ENCODE measurements at places on chromosomes 1 and 21.

- peak; percentile 25 for DNase-seq
These were observed 20.2 kb downstream of the MRPL37 start for GRCh38 chr1:54220004-54220811.

DNA sequence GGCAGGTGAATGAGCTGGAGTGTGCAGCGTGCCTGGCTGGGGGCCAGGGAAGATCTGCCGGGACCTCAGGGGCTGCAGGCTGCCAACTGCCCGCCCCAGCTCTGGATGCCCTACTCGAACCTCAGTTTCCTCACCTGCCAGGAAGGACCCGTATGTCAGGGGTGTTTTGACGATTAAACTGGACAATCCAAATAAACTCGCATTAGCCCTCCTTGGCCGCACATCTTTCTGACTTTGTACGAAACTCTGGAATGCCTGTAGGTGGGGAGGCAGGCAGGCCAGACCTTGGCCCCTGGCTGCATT lies 8.3 kb upstream of the ZNF669 start:
- DNase-seq: no peak

- DNase-seq: no peak
These were observed 1.5 kb downstream of the TNFRSF25 start for GRCh38 chr1:6464514-6464836.

- DNase-seq: no peak
These were observed 9.4 kb downstream of the KDM5B start for GRCh38 chr1:202798792-202799331.

DNA sequence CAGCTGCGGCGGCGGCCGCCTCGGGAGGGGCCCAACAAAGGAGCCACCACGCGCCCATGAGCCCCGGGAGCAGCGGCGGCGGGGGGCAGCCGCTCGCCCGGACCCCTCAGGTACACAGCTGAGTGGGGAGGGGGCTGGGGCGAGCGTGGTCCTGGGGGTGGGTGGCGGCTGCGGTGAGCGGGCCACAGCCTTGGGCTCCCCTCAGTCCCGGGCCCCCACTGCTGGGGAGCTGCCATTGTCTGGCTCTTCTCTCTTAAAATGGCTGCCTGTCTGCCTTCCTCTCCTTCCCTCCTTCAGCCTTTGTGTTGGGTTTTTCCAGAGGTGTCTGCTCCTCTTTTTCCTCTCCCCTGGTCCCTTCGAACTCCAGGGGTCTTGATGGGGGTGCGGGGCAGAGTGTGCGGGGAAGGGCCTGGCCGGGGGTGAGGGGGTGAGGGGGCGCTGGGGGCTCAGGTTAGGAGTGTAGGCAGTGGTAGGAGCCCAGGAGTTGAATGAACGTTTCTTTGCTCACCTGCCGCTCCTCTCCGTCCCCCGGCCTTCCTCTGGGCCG lies 1.7 kb downstream of the ARID1A start:
- no peak for DNase-seq

- no peak for DNase-seq
These were observed 85.9 kb upstream of the IVNS1ABP start for GRCh38 chr1:185402930-185403329.

DNA sequence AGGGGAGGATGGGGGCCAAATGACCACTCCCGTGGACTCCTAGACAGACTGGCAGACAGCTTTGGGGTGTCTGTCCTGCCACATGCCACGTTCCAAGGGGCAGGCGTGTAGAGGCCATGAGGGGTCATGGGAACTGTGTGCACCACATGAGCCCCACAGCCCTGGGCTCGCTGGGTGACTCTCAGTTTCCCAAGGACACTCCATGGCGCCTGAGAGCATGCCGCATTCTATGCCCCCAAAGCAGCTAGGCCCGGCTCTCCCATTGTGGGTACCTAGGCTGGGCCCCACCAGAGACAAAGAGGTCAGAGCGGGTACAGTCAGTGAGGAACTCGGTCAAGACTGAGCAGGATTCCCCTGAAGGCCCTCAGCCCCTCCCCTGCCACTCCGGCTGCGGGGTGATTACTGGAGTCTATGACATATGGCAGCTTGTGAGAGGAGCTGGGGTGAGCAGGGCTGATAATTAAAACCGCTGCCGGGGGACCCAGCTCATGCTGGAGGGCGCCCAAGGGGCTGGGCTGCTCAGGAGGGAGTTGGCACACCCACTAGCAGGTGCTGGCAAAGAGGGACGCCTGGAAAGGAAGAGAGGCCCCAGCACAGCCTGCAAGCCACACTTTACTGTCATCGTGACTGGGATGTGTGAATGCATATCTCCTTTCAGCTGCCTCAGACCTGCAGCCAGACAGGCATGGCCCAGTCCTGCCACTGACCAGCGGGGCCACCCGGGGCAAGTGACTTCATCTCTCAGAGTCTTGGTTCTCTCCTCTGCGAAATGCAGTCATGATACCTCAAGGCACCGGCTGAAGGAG lies 8.4 kb downstream of the LRP8 start:
- no peak for DNase-seq

DNA sequence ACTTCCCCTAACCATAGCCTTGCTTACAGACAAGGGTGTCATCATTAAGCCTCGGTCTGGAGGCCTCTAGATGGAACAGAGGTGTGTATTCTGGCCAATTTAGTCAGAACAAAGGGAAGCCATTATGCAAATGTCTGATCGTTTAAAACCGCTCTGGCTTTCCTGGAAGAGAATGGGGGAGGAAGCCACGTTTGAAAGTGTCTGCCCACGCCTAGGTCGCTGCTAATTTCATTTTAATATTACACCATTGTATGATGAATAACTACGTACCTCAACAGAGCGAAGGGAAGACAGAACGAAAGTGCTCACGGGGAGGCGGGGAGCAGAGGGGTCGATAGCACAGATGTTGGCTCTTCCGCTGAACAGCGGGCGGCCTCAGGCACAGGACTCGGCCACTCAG lies 41.1 kb upstream of the CSF3R start:
- DNase-seq: no peak

DNA sequence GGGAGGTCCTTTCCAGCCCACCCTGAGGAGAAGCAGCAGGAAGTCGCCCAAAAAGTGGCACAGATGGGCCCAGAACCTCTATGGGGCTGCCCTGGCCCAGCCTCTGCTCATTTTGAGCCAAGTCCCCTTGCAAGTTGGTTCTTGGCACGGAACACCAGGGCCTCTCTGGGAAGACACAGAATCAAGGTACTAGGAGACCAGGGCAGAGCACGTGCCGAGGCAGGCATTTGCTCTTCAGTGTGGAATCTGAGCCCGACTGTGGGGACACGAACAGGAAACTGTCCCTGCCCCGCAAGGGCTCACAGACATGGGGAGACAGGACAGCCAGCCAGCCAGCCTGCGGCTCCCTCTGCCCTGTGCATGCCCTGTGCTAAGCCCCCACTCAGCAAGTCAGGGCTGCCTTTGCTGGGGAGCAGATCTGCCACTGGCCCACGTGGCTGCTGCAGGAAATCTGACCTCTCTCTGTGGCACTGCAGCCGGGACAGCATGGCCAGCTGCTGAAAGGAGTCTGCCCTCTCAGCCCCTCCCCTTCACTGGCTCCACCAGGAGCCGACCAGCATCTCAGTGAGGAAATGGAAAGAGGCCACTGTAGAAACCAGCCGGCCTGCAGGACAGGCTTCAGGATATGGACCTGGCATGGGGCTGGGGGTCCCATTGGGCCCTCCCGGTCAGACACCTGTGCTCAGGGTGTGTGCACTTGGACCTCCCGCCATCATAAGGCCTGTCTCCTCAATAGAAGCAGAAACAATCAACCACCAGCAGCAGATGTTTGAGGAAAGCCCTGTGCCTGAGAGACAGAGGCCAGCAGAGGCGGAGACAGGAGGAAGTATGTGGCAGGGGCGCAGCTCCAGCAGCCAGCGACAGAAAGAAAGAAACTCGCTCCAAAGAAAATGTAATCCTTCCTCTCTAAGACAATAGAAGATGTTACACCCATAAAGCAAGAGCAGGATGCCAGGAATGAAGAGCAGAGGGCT lies 3.7 kb downstream of the ARHGEF16 start:
- DNase-seq: no peak

- no peak for DNase-seq
These were observed 1.5 kb upstream of the MCOLN3 start for GRCh38 chr1:85049735-85050166.

- DNase-seq: no peak
These were observed 156.1 kb upstream of the IVNS1ABP start for GRCh38 chr1:185473186-185473585.

GRCh38 chr1:44827197-44828002 lies 15.7 kb downstream of the PTCH2 start:
- DNase-seq: no peak

Data from brain microvascular endothelial cell (primary cell).